ENCODE measurements at places on chromosomes 6 and 20. TPM values are rescaled to one million over a fixed set of nuclear protein-coding genes. Genes with fewer than 3 reads are reported as not detected.

DNA sequence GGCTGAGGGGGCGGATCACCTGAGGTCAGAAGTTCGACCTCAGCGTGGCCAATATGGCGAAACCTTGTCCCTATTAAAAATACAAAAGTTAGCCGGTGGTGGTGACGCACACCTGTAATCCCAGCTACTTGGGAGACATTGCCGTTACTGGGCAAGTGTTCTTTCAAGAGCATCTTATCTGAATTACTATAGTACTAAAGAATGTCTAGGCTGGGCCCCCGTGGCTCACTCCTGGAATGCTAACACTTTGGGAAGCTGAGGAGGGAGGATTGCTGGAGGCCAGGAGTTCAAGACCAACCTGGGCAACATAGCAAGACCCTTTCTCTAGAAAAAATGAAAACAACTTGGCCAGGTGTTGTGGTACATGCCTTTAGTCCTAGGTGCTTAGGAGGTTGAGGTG lies 859 bp upstream of the ZFP57 start:
- no peaks in the 10 kb centered on the region for H3K4me1 ChIP-seq
- H3K27me3 ChIP-seq = no peaks in the 10 kb centered on the region
- no peaks in the 10 kb centered on the region for H3K36me3 ChIP-seq
- H3K27ac ChIP-seq = no peak overlapping the region
- DNase-seq = no peak

DNA sequence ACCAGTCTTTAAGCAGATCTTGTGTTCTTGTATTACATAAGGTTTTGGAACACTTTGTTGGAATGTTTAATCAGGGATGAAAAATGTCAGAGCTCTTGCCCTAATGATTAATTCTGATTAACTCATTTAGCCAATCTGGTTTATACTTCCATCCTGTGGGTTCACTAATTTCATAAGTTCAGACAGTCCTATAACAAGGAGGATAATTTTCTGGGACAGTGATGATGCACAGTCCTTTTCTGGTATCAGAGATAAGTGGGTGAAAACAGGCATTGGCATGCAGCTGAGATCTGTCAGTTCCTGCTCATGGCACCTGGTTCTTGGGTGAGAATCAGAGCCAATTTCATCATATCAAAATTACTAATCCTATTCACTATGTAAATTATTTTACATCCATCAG lies 125.0 kb upstream of the LAMA2 start:
- no peaks in the 10 kb centered on the region for H3K36me3 ChIP-seq
- H3K27ac ChIP-seq = no peak overlapping the region
- DNase-seq = peak; percentile 4
- H3K27me3 ChIP-seq = no peaks in the 10 kb centered on the region
- no peak overlapping the region for H3K4me3 ChIP-seq
- no peaks in the 10 kb centered on the region for H3K4me1 ChIP-seq

- H3K27me3 ChIP-seq = no peaks in the 10 kb centered on the region
- peak overlapping the region; percentile 94 for H3K27ac ChIP-seq
- no peak overlapping the region for H3K4me3 ChIP-seq
- peaks cover 14% of the 10 kb centered on the region for H3K4me1 ChIP-seq
- DNase-seq = peak; percentile 99
Measured at GRCh38 chr6:133609415-133610226, 279.3 kb upstream of the TCF21 start.

HSPA12B gene
- total RNA-seq = not detected

GRCh38 chr6:169292338-169293124 lies 38.9 kb upstream of the THBS2 start:
- H3K36me3 ChIP-seq = no peaks in the 10 kb centered on the region
- peak overlapping the region; percentile 54 for H3K27ac ChIP-seq
- H3K4me1 ChIP-seq = peaks cover 26% of the 10 kb centered on the region
- H3K27me3 ChIP-seq = no peaks in the 10 kb centered on the region

GRCh38 chr6:151695156-151695555 lies 112.3 kb upstream of the ESR1 start:
- H3K36me3 ChIP-seq = no peaks in the 10 kb centered on the region
- H3K4me1 ChIP-seq = peaks cover 5% of the 10 kb centered on the region
- no peak overlapping the region for H3K27ac ChIP-seq
- no peaks in the 10 kb centered on the region for H3K27me3 ChIP-seq
- no peak overlapping the region for H3K4me3 ChIP-seq
- DNase-seq = no peak

GRCh38 chr6:75024828-75025227 lies 181.0 kb downstream of the COL12A1 start:
- H3K27me3 ChIP-seq = no peaks in the 10 kb centered on the region
- H3K4me3 ChIP-seq = no peak overlapping the region
- peak; percentile 2 for DNase-seq
- no peaks in the 10 kb centered on the region for H3K36me3 ChIP-seq

DNA sequence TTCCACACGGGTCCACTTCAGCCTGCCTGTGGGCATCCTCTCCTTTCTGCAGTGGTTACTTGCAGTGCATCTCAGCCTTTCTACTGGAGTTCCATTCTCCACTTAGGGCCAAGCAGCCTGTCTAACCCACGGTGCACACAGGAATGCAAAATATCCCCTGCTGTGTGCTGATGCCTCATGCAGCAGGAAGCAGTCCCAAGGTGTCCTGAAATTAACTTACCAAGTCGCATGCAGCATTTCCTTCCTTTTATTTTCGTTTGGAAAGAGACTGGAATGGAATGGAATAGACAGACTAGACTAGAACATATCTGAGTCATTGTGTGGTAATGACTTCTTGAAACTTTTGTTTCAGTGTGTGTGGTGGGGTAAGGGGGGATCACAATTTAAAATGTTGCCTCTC lies 25.9 kb upstream of the FOXQ1 start:
- H3K27me3 ChIP-seq = no peaks in the 10 kb centered on the region
- H3K4me1 ChIP-seq = peaks cover 21% of the 10 kb centered on the region
- DNase-seq = peak; percentile 68
- H3K4me3 ChIP-seq = no peak overlapping the region

FOXC1 gene
- total RNA-seq = 2.9 TPM

GRCh38 chr6:8859501-8859900 lies 424.2 kb upstream of the SLC35B3 start:
- no peaks in the 10 kb centered on the region for H3K4me1 ChIP-seq
- H3K36me3 ChIP-seq = no peaks in the 10 kb centered on the region
- H3K27me3 ChIP-seq = no peaks in the 10 kb centered on the region
- H3K27ac ChIP-seq = no peak overlapping the region

DNA sequence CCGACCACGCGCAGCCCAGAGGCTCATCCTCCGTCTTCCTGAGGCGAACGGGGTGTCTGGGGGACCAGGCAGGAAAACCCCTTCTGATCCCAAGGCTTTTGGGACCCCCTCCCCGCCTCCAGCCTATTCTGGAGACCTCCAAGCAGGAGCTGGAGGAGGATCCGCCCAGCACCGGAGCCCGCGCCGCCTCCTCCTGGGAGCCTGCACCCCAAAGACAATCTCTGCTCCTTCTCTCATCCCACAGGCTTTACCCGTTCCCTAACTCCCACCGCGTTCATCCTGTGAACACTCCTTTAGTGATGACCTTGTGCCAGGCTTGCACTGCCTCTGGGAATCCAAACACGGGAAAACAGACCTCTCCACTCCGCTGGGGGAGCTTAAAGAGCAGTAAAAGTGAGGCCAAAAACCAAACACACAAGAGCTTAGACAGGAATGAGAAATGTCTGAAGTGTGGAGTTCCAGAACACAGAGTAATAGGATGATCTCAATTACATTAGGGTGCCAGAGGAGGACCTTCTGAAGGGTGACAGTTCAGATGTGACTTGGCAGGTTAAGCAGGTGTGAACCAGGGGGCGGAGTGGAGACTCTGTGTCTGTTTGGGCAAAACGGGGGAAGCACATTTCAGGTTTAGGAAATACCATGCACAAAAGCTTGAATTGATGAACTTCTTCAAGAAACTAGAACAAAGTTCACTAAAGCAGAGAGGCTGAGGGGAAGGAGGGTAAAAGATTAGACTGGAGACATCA lies 7.6 kb downstream of the HLA-DRB5 start:
- no peak overlapping the region for H3K27ac ChIP-seq
- H3K4me3 ChIP-seq = no peak overlapping the region
- H3K36me3 ChIP-seq = no peaks in the 10 kb centered on the region
- H3K27me3 ChIP-seq = no peaks in the 10 kb centered on the region

MBOAT1 gene
- total RNA-seq = 4.8 TPM

GRCh38 chr6:15663130-15663871 lies 473 bp upstream of the DTNBP1 start:
- H3K27me3 ChIP-seq = peaks cover 9% of the 10 kb centered on the region
- H3K36me3 ChIP-seq = no peaks in the 10 kb centered on the region
- DNase-seq = no peak
- H3K4me3 ChIP-seq = peak overlapping the region; percentile 72
- H3K4me1 ChIP-seq = peaks cover 6% of the 10 kb centered on the region

DNA sequence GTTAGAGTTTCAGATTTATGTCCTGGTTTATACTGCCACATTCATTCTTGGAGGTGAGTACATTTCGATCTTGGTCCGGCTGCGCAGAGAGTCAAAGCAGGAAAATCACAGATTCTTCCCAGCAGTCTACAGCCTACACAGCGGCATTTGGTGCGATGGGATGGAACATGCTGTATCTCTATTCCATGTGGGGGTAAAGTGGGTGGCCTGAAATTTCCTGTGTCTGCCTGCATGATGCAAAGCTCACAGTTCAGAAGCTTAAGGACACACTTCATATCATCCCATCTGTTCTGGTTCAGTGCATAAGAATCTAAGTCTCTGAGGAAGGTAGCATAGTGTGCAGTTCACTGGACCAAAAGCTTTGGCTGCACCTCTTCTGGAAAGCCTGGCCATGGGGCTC lies at the start of gene DEFB127:
Gene DEFB127, plus strand, starts transcription at position 301 of the 400 bp plus-strand sequence. Its CDS starts 91 bp downstream, at position 392.
- H3K4me1 ChIP-seq = no peaks in the 10 kb centered on the region
- no peak within 1 kb of the TSS for H3K27ac ChIP-seq
- H3K36me3 ChIP-seq = no peaks in the 10 kb centered on the region
- H3K4me3 ChIP-seq = no peak within 1 kb of the TSS
- no peak for DNase-seq
